Midbrain (tissue), 1 donor: ENCODE measurements at places on chromosomes 2 and 18.

GRCh38 chr18:28510210-28510609, 333.3 kb upstream of the CDH2 start:
- no peak for DNase-seq

DNA sequence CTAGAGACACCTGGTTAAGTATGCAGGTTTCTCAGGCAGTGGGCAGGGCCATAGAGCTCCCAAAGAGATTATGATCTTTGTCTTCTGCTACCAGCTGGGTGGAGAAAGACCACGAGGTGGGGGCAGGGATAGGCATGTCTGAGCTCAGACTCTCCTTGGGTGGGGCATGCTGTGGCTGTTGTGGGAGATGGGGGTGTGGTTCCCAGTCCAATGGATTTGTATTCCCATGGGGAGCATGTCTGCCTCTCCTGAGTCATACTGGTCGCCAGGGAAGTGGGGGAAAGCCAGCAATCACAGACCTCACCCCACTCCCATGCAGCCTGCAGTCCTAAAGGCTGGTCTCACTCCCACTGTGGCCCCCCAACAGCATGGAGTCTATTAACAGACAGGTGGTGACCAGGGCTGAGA, 31.4 kb upstream of the RHOB start:
- no peak for DNase-seq

DNA sequence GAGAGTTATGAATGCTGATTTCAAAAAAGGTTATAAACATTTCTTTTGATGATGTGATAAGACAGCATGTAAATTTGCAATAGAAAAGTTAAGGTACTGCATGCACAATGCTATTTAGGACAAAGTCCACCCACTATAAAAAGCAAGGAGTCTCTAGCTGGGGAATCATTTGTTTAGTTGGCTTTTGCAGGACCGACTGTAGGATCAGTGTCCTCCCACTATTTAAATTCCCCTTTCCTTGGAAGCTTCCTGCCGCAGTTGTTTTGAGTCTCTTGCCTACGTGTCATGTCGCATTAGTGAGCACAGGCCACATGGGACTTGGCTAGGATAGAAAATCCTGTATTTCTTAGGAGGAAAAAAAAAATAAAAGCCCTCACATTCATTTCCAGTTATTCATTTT, 13.1 kb downstream of the QPCT start:
- no peak for DNase-seq

GRCh38 chr18:317618-318017, 49.8 kb upstream of the THOC1 start:
- DNase-seq: no peak

DNA sequence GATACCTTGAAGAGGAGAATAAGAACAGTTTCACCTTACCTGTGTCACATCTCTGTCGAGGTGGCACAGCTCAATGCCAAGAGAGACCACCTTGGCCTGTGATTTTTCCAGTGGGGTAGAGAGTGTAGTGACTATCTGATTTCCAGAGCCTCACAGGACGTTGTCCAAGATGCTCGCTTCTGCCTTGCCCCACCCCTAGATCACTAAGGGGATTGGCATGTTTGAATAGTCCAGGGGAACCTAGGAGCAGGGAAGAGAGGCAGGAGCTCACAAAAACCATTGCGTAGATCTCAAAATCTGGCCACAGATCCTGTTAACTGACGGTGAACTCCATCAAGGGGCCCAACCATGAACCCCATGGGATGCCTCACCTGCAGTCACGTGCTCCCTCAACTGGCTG, 24.2 kb downstream of the TMEM178A start:
- DNase-seq: no peak

DNA sequence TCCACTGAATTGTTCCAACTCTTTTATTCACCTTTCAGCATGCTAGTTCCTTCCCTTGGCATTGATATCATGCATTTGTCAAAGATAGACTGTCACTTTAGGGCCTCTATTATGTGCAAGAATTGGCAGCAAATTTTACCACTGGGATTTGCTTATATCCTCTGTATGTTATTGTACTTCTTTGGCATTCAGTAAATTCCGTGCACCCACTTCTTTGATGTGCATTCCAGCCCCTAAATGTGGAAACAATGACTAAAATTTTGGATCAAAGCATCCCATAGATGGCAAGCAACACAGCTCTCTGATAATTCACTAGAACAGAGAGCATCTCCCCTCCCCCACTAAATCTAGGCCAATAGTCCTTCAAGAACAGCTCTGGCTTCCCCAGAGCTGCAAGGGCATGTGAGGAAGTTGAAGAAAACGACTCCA, 399.0 kb upstream of the HNRNPA3 start:
- DNase-seq: peak; percentile 12
